ENCODE measurements at places on chromosomes 1 and 21.
A peak's percentile ranks its signal among the peaks of the same experiment; 100 is the strongest.

DNA sequence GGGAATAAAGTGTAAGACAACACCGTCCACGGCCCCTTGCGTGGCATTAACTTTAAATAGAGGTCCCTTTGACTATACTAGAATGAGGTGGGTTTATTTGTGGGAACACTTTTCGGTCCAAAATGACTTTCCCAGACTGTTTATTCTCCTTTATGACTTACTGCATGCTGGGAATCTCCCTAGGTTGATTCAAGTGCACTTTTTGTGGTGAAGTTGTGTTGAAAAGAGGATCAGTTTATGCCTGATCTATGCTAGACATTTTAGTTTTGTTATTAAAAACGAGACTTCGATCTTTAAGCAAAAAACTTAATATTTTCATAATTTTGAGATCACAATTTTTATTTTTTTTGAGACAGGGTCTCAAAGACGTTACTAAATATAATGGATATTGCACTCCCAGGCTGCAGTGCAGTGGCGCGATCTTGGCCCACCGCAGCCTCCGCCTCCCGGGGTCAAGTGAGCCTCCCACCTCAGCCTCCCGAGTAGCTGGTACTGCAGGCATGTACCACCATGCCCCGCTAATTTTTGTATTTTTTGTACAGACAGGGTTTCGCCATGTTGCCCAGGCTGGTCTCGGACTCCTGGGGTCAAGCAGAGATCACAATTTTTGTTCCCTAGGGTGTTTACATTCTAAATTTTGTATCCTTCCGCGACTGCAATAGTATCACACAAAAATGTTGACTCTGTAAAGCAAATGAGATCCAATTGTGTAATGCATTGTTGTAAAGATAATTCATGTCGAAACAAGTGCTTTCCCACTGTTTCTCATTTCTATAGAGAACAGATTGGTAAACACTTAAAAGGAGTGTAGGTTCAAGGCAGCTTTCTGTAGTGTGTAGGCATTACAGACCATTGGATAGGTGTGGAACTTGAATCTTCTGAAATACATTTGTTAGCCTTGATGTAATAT lies 1.6 kb downstream of the CDC42 start:
- peak; percentile 41 for DNase-seq

DNA sequence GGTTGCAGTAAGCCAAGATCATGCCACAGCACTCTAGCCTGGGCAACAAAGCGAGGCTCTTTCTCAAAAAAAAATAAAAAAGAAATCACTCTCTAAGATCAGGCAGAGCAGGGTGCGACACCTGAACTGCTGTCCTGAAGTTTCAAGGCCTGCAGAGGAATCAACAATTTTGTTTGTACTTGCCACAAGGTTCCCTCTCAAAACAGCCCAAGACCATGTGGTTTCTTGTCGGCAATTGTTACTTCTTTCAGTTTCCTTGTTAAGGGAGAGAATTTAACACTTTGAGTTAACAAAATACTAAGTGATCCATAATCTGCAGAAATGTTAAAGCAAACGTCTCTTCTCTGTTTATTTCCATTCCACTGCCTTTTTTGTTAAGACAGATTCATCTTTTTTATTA lies 36.5 kb downstream of the MACO1 start:
- DNase-seq: peak; percentile 30

DNA sequence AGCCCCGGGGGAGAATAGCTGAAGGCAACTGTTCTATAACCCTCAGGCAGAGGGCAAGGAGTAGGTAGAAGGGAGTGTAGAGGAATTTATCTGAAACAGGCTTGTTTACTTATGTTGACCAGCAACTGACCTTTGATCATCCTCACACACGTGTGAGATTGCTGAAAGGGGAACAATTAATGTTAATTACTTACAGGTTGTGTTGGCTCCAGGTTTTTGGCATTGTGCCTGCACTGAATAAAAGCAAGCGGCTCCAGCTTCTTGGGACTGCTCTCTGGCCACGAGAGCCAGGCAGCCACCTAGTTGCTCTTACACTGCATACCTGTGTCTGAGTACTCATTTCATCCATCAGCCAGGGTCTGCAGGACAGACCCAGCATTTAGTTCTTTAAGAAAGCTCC lies 41.3 kb upstream of the ARHGEF10L start:
- no peak for DNase-seq

DNA sequence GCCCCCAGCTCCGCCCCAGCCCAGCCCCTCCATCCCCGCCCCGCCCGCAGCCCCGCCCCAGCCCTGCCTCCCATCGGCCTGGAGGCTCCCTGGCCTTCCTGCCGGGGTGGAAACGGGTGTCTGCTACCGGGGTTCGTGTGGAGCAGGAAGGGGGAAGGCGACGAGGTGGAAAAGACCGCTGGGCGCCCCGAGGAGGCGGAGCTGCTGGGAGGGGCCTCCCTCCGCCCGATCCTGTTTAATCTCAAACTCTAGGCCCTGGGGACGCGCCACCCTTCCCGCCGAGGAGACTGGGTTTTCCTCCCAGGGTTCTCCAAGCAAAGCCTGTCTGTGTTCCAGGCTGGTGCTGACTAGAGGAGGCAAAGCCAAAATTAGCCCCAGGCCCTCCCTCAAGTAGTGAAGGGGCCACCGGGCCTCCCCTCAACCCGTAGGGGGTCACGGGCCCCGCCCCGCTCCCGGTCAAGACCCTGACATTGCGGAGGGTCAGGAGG lies 16.2 kb upstream of the TTLL10 start:
- DNase-seq: peak; percentile 90

GRCh38 chr1:70667494-70668170 lies 256.6 kb downstream of the CTH start:
- no peak for DNase-seq

- DNase-seq: no peak
Measured at GRCh38 chr1:168964478-168964877, 142.0 kb upstream of the ATP1B1 start.

DNA sequence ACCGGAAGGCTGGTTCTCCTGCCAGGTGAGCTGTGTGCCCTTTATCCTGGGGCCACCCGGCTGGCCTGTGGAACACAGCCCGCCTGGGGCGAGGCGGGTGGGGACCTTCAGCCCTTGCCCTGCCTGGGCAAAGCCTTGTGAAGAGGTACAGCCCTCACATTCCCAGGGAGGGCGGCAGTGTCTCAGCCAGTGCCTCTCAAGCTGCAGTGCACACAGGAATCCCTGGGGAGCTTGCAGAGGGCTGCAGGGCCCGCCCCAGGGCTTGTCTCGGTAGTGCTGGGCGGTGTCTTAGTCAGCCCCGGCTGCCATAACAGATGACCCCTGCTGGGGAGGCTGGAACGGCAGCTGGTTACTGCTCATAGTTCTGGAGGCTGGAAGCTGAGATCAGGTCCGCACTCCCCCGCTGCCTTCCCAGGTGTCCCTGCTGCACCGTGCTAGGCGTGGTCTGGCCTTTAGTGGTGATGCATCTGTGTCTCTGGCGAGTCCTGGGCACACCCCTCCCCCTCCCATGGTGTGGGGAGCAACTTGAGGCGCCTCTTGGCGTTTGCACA lies 12.6 kb downstream of the DFFB start:
- peak; percentile 62 for DNase-seq

DNA sequence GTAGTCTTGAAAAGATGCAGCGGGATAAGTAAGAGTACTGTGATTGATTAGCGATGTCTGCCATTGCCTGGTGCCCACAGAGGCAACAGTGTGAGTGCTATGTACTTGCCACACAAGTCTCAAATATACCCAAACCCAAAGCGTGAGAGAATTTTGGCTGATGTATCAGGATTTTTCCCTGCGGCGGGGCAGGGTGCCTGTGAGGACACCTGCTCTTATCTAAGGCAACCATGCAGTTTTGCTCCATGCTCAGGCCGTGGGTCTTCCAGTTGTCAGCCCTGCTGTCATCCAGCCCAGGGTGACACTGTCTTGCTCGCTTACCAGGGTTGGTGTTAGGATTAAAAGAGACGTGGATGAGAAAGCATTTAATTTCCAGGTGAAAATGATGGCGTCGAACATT lies 202.7 kb downstream of the PTPRU start:
- DNase-seq: no peak

- DNase-seq: no peak
Measured at GRCh38 chr1:227869851-227870305, 54.4 kb downstream of the PRSS38 start.

DNA sequence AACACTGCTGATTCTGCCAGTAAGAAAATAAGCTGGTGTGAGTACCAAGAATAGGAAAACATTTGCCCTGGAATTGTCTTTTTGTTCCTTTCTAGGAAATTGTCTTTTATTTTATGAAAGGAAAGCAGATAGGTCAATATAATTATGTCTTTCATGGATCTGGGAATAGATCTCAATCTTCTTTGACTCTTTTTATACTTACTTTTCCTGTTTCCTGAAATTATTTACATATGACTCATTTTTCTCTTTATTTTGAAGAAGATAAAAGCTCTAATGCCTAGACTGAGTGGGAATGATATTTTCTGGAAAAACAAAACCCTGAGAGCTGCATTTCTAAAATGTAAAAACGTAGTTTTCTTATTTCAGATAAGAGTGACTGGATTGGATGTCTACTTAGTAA lies 100.1 kb downstream of the MAN1A2 start:
- DNase-seq: no peak

GRCh38 chr1:113442131-113442530 lies 51.8 kb downstream of the MAGI3 start:
- DNase-seq: no peak

- DNase-seq: no peak
Measured at GRCh38 chr1:60169206-60169605, 95.6 kb upstream of the C1orf87 start.

DNA sequence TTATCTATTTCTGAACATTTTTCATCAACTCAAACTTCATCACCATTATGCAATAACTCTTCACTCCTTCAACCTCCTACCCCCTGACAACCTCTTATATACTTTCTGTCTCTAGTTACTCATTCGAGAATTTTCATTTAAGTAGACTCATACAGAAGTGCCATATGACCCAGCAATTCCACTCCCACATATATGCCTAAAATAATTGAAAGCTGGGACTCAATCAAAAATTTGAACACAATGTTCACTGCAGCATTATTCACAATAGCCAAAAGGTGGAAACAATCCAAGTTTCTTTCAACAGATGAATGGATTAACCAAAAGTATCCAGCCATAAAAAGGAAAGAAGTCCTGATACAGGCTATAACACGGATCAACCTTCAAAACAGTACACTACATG lies 24.1 kb downstream of the COL11A1 start:
- DNase-seq: no peak

DNA sequence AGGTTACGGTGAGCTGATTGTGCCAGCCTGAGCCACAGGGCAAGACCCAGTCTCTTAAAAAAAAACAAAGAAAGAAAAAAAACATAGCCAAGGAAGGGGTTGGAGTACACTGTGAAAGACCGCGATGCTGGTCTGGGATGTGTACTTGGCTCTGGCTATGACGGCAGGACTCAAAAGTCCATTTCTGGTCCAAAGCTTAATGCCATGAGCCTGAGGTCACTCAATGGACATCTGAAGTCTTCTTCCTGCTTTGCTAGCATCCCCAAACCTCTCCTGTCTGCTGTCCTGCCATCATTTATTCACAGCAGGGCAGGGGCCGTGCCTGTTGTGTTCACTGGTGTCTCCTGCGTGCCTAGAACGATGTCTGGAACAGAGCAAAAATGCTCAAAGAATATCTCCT lies 1.5 kb upstream of the ARHGEF10L start:
- no peak for DNase-seq
